ENCODE measurements at places on chromosomes 13 and 19.

DNA sequence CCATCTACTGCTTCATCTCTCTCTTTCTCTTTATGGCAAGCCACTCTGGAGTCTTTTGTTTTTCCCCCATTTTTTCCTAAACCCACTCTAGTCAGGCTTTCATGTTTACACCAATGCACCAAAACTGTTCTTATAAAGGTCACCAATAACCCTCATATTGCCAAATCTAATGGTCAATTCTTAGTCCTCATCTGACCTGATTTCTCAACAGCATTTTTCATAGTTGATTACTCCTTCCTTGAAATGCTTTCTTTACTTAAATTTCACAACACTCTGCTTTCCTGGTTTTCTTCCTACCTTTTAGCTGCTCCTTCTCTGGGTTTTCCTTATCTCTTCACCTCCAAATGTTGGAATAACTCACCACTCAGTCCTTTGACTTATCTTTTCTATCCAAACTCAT, 47.9 kb downstream of the MICU2 start:
- DNase-seq: no peak

- DNase-seq: no peak
These were observed 6.7 kb downstream of the KHSRP start for GRCh38 chr19:6417713-6418561.

- DNase-seq: peak; percentile 81
These were observed 919 bp downstream of the VAV1 start for GRCh38 chr19:6773323-6773931.

- DNase-seq: no peak
These were observed 27.8 kb downstream of the DHRS12 start for GRCh38 chr13:51776179-51776578.

DNA sequence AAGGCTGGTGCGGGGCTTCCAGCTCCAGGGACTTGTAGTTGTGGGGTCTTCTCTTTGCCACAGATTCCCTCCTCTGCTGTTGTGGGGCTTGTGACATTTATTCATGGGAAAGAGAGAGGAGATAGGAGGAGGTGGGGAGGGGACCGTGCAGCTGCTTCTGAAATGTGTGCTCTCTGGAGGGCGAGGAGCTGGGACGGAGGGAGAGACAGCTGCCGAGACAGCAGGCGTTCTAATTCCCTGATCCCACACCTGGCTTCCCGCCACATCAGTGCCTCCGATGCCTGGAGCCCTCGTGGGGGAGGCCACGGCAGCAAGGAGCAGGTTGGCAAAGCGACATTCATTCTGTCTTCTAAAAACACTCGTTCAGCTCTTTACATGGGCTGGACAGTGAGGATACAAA, 164.4 kb downstream of the USP12 start:
- no peak for DNase-seq

DNA sequence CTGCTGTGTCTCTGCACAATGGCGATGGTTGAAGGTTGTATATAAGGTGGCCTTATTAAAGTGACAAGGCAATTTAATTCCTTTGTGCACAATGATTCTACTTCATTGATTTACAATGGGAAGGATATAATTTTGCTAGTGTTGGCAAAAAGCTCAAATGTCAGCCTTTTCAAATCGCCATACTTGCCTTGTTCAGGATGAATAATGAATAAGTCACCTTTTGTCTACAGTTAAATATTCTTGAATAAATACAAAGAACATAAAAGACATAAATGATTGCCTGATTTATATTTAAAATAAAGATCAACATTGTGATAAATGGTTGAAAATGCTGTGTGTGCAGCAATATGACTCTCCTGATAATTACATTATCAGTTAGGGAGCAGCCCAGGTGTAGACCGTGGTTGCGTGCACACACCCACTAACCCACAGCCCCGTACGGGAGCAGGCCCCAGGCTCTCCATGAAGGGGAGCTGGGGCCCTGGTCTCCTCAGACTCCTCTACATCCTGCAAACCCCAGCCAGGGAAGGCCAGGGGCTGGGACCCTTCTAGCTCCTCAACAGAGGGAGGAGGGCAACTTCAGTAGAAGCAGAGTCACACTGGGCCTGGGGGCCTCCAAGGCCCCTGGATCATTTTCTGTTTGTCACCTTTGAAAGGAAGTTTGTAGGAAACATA, 64.9 kb downstream of the TEX29 start:
- DNase-seq: peak; percentile 36

DNA sequence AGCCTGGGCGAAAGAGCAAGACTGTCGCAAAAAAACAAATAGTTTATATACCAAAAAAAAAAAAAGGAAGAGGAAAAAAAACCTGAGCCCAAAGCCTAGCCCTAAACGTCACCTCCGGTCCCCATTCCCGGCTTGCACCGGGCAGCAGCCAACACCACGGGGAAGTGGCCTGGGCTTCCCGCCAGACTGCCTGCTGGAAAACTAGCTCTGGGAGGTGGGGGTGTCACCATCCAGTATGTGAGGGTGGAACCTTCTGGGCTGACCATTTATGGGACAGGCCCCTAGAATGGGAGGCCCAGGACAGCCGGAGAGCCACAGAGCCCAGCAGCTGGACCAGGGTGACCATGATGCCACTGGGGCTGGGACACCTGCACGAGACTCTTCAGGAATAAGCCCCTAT, 37.3 kb downstream of the IL12RB1 start:
- DNase-seq: no peak
